M059J (cell line): ENCODE measurements at places on chromosomes 6 and 20.

GRCh38 chr6:14361297-14361696, 243.7 kb downstream of the CD83 start:
- DNase-seq = no peak

- DNase-seq = peak; percentile 25
These were observed 75.4 kb downstream of the PERP start for GRCh38 chr6:138031850-138032249.

- DNase-seq = no peak
These were observed 93.4 kb downstream of the PTPRT start for GRCh38 chr20:43096126-43096930.

DNA sequence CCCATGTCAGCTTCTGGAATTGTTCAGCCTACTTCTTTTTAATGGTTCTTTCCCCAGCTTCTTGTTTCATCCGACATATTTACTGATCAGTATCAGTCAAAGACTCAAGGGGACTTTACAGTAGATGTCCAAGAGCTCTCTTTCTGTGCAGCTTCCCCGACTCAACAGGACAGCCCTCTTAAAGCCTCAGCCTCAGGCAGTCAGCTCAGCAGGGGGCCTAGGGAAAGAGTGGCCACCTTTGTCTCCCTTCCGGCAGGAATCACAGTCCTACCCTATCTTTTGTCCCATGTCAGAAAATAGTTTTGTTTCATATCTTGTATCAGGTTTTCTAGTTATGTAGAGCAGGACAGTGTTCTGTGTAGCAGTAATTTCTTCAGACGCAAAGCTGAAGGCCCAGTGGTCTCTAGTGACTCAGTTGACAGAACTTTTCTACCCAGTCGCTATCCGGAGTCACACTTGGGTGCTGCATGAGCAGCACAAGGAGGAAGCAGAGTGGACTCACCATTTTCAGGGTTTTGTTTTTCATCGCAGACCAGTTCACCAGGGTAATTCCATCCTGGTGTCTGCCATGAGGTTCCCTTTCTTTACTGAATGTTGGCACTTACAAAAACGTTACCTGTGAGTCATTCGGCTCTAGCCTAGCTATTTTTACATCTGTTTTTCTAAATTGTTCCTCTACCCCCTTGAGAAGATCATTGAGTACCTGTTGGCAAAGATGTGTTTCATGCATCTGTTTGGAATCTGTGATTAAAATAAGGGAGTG, 47.7 kb downstream of the SPATA2 start:
- DNase-seq = no peak

DNA sequence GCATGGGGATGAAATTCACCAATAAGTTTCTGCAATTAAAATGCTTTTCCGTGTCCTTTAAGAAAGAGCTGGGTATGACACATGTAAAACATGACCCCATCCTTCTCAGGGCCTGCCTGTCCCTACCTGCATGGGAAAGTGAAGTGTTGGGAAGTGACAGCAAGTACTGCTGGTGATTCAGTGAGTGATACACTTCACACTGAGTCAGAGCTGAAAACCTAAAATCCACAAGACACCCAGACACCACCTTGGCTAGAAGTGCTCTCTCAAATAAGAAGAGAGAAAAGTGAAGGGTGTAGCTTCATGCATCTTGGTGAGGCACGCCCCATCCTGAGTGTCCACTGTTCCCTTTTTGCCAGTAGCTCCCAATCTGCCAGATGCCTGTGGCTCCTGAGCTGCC, 3.3 kb downstream of the RAB22A start:
- DNase-seq = peak; percentile 43

DNA sequence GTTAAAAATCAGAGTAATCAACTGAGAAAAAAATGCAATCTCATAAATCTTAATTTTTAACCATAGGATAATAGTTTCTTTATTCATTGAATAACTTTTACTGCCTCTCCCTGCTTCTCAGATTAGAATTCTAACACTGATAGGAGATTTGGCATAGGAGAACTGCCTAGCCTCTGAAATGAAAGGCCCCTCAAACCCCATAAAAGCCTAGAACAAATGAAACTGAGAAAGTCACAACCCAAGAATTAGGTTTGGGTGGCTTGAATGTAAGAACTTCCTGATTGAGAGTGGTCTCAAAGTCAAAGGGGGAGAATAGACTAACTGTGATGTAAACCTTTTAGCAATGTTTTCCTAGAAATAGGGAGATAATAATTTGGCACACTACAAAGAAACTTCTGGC, 52.2 kb downstream of the SAMD5 start:
- DNase-seq = no peak

GRCh38 chr6:43493833-43494232, 16.3 kb downstream of the LRRC73 start:
- no peak for DNase-seq

DNA sequence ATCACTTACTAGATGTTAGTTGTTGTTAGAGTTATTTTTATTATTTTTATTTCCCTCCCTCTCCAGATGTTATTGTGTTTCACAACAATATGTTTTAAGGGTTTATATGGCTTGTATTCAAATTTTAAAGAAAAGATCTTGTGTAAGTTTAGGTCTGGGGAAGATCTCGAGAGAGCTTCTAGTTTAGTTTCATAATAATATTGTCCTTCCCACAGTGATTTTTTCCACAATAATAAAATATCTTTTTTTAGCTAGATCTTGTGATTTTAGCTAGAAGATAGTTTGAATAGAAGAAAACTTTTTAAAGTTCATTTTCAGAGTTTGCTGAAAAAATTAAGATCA, 55.0 kb downstream of the ADGRG6 start:
- DNase-seq = no peak

DNA sequence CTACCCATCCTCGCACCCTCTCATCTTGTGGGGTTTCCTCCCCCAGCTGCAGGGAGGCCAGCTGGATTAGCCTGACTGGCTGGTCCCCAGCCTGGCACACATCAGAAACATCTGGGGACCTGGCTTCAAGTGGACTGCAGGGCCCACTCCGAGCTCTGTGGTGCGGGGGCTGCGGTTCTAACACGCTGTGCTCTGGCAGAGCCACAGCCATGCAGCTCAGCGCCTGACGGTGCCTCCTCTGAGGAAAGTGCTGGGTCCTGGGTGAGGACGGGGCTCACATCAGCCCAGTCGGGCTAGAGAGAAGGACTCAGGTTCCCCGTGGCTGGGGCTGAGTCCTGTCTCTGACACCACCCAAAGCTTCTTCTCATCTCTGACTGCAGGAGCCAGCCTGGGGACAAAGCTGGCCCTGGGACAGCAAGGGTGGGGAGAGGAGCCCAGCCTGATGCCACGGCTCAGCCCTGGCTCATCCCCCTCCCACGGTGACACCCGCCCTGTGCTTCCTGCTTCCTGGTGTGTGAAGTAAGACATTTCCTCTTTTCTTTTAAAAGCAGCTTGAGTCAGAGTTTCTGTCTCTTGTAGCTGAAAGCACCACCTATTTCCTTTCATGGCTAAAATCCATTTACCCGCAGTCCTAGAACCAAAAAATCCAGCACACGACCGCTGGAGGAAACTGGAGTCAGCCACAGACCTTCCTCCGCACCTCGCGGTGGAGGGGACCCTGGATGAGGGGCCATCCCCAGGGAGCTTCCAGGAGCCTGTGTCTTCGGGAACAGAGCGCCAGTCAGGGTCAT, 127.4 kb upstream of the AFDN start:
- peak; percentile 11 for DNase-seq

DNA sequence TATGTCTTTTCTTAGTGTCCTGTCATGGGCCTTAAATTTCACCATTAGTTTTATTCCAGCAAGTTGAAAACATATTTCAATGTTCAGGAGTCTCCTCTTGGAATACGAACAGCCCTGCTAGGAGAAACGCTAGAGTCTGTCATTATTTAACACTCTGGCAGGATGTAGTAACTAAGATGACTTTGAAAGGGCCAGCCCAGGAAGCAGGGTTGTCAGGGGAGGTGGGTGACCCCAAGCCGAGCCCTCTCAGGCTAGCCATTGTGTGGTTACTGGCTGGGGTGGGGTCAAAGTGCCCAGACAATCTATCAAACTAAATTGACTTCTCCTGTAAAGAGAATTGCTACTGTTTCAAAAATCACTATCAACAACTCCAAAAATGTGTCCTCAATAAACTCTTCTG, 67.8 kb downstream of the LY86 start:
- DNase-seq = no peak

GRCh38 chr6:3754776-3755175, 3.3 kb upstream of the PXDC1 start:
- DNase-seq = no peak

GRCh38 chr20:47612670-47613069, 111.0 kb downstream of the NCOA3 start:
- no peak for DNase-seq

- peak; percentile 42 for DNase-seq
These were observed 7.2 kb upstream of the IL20RA start for GRCh38 chr6:137051790-137052472.

DNA sequence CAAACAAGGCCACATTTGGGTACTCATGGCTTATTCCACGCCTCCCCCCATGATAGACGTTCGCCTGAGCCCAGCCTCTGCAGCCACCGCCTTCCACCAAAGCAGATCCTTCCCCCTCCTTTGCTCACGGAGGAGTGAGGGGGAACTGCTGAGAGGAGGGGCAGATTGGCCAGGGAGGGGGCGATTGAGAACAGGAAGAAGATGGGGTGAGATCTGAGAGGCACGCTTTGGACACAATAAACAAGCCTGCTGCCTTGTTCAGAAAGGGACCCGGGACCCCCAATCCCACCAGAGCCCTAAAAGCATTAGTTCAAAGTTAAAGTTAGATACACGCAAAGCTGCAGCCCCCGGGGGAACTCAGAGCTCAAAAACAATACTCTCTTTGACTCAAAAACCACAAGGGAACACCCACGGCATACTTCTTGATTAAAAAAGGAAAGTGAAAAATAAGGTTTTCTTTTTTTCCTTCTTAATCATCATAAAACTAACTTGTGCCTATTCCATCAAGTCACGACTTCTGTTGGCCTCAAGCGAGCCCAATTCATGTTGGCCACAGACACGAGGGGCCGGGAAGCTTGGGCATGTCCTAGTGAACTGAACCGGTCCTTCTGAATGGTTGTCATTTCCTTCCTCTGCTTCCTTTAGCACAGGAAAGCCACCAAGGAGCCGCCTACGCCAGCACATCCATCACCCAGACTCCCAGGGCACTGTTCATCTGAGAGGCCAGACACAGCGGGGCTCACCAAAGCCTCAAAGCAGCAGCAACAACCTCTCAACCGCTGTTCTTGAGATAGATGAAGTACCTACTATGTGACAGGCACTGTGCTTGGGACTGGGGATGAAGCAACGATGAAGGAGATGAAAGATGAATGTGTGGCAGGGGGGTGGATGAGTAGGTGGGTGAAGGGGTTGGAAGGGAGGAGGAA, 44.7 kb downstream of the NFATC2 start:
- DNase-seq = no peak

GRCh38 chr6:109978174-109979032, at the start of gene GPR6:
Gene GPR6 (plus strand): TSS chr6:109978311. CDS start chr6:109979113, 802 bp downstream.
- DNase-seq = peak; percentile 43

- DNase-seq = peak; percentile 79
These were observed 49.9 kb upstream of the COL21A1 start for GRCh38 chr6:56297022-56297989.

GRCh38 chr6:150949526-150949925, 84.0 kb downstream of the MTHFD1L start:
- DNase-seq = no peak

DNA sequence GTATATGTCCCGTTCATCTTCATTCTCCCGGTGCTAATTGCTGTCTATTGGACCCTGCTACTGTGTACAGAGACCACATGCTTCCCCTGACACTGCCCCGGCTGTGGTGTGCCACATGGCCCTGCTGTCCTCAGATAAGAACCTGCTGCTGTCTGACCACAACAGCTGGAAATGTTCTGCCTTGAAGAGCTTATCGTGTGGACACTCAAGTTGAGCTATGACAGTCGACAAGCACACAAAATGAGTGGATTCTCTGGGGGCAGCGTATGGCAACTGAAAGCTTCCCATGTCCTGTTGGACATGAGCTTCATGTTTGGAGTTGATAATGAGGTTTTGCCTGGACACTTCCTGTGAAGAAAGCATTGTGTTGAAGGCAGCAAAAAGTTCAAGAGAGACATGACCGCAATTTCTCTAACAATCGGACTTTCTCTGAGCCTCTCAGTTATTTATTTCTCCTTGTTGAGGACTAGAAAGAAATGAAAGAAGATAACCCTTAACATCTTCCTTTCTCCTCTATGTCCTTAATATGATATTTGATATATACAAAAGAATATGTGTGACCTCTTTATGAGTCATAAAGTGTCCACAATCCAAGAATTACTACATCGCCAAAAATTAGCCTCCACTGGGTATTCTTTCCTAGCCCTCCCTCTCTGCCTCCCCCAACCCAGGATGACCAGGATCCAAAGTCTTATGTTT, 187.1 kb upstream of the TCF21 start:
- peak; percentile 19 for DNase-seq

- DNase-seq = no peak
These were observed 159.5 kb upstream of the MAFB start for GRCh38 chr20:40848526-40848925.

DNA sequence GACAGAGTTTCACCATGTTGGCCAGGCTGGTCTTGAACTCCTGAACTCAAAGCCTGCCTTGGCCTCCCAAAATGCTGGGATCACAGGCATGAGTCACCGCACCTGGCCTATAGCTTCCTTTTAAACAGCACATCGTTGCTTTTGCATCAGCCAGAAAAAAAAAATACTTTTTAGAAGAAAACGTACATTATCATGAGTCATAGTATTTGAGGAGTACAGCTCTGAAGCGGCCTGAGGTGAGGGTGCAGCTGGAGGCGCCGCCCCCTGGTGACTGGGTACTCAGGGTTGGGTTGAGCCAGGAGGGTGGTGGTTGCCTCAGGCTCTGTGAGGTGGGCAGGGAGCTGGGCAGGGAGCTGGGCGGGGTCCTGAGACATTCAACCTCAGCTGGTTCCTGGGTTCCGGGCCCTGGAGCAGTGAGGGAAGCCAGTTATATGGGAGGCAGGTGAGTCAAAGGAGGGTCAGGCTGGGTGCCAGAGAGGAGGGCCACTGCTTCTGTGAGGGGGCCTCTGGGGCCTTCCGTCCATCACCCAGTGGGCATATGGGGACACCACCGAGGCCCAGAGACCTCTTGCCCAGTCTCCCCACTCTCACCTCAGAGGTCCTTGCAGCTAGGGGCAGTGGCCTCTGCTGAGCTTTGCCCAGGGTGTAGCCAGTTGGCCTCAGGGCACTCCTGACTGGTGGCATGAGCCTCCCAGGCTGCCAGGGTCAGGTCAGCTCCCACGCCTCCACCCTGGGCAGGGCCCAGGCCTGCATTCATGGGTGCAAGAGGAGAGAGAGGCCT, 11.7 kb upstream of the ID1 start:
- DNase-seq = peak; percentile 100

DNA sequence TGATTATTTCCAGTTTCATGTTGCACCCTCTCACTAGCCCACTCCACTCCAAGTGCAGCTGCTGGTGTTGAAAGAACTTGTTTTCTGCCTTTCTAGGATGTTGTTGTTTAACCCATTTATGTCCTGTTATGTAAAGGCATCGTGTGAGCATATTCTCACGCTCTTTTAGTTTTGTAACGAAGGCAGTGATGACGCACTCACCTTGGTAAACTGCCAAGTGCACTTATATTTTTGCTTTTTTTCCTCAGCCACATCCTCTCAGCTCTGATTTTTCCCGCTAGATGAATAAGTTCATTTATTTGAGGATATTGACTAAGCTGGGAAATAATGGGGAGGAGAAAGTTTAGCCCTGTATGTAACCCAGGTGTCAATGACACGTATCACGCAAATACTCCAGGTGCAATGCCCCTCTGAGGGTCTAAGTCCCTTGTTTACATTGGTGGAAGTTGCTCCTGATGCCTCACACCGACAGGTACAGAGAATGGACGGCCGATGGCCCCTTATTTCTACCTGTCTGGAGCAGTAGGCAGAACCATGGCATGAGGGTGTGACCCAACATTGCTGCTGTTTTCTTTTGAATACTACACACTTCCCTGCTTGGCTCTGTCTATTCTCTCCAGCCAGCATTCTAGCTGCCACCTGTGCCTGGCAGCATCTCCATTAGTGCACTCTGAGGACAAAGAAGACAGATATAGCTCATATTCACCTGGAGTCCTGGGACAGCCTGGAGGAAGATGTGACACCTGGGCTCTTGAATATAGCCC, 132.7 kb upstream of the SLC24A3 start:
- peak; percentile 46 for DNase-seq
